ENCODE measurements at places on chromosomes 4 and X.

DNA sequence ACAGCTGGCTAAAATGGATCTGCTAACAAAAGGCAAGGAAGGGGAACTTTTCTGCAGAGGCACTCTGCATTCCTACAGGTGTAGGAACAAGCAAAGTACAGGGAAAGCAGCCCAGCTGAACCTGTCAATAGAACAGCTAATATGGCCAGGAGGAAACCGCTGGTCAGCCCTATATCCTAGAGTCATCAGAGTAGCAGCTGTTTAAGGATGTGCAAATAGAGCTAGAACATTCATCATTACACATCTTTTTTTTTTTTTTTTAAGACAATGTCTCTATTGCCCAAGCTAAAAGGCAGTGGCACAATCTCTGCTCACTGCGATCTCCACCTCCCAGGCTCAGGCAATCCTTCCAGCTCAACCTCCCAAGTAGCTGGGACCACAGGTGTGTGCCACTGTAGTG lies 163.0 kb downstream of the BTC start:
- no peak for DNase-seq

- DNase-seq = no peak
Observed at GRCh38 chrX:130053236-130053635, 57.1 kb downstream of the ELF4 start.

DNA sequence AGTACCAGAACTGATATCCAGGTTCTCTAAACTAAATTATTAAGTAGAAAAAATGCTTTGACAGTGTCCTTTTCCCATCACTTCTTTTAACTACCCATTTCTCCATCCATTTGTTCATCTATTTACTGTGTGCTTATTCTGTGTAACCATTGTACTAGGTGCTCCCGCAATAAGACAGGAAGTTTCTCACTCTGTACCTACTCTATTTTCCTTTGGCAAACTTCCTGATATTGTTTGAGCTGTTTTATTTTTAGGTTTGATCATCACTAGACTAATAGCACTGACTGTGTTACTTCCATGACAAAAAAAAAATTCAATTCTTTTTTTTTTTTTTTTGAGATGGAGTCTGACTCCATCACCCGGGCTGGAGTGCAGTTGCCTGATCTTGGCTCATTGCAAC lies 102.5 kb upstream of the CASK start:
- no peak for DNase-seq

DNA sequence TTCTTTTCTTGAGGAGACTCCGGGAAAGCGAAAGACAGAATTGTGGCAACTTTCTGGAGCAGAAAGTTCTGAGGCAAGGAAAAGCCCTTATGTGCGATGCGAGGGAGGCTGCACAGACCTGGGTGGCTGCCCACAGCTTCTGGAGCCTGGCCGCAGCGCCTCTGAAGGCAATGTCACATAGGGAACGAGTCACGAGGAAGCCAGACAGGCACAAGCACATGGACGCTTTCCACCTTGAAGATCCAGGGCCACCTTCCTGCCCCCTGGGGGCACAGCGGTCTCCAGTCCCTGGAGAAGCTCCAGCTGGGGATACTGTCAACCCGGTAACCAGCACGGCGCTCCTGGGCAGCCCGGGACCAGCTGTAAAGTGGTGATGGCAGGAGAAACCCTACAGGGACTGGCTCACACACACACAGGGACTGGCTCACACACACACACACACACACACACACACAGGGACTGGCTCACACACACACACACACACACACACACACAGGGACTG lies 69.8 kb downstream of the MTNR1A start:
- no peak for DNase-seq

- DNase-seq = no peak
Observed at GRCh38 chrX:155046129-155046810, 19.6 kb downstream of the FUNDC2 start.

DNA sequence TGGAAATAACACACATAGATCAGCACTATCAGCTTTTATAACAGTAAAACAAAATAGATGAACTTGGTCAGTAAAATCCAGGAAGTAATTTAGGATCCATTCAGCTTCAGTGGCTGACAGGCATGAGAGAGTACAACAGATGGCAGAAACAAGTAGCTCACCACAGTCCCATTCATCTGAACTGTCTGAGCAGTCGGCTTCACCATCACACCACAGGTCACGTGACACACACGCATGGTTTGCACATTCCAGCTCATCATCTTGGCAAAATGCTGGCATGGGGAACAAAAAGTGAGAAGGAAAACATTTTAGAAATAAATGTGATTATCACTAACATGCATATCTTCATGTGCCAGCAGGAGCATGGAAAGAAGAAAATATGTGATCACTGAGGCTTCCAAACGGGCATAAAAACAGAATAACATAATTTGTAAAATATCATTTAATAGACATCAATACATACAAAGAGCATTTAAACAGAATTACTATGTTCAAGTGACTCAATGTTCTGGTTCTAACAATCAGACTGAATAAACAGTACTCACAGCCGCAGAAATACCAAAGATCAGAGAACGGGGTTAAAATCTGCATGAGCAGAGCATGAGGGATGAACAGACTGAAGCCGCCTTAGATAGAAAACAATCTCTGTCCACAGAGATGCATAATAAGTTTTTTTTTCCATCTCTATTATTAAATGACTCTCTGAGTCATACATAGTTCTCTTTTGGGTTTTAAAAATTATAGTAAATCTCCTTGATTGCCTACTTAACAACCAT lies 158.1 kb downstream of the ATP10D start:
- DNase-seq = no peak

DNA sequence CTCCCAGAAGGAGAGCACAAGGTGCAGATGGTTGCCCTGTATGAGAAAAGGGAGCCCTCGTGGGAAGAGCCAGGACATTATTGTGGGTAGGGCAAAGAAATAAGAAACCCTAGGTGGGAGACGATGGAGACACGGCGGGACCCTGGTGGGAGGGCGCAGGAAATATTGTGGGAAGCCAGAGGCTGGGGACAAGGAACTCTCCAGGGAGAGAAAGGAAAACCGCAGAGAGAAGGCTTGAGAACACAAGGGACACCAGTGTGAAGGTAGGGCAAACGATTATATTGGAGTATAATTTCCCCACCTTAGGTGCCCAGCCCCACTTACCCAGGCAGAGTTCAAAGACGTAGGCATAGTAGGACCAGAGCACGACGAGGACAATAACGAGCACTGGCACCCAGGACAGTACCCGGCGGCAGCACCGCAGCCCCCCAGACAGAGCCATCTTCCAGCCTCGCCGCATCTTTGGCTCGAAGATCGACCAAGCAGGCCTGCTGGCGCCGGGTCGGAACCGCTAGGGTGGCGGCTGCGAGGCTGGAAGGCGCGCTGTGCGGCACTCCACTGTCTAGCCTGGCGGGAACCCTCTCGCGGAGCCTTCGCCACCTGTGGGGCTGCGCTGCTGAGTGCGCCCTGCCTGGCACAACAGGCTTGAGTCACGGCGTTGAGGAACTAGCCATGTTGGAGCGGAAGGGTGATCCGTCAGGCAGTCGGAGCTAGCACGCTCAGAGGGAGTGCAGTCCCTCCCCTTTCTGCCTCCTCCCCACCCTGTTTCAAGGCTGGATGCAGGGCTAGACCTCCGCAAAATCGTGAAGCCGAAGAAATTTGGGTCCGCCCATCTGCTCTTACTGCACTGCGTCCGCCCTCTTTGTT lies at the start of gene ZDHHC15:
Gene ZDHHC15, minus strand, starts transcription at position 473 of the 867 bp plus-strand sequence. Its CDS starts 13 bp downstream, at position 460.
- peak; percentile 63 for DNase-seq

GRCh38 chr4:40283413-40283812 lies 51.7 kb upstream of the CHRNA9 start:
- no peak for DNase-seq

Data from NCI-H2081 (cell line).